ENCODE measurements at places on chromosomes 12 and 14.

GRCh38 chr14:67622675-67623074, 3.0 kb downstream of the ARG2 start:
- DNase-seq, result peak; percentile 41

DNA sequence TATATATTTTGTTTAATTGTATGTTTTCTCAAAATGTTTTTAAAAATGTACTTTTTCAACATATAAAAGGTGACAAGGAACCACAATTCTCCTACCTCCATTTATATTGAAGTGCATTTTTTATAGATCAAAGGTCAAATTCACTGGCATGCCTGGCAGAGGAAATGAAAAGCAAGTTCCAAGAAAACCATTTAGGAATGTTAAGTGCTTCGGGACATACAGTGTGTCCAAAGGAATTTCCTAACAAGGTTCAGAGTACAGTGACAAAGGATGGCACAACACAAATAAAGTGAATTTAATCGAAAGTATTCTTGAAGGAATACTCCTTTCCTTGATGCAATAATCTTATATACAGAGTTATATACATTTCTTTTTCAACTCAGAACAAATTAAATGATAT, 242.3 kb downstream of the CCER1 start:
- no peak for DNase-seq

DNA sequence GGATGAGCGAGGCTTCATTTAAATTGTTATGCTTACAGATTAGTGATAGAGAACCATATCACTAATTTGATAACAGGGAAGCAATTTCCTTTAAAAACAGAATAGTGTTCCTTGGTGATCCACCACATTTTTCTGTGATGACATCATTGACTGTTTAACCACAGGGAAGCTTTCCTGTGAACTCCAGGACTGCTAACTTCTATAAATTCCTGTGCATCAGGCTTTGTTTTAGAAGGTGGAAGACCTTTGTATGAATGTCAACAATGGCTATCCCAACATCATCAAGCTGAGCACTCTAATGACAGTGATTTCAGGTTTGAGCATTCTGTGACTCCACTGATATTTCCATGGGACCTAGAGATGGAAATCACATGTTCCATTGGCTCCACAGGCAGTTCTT, 177.1 kb downstream of the RMST start:
- DNase-seq, result no peak

DNA sequence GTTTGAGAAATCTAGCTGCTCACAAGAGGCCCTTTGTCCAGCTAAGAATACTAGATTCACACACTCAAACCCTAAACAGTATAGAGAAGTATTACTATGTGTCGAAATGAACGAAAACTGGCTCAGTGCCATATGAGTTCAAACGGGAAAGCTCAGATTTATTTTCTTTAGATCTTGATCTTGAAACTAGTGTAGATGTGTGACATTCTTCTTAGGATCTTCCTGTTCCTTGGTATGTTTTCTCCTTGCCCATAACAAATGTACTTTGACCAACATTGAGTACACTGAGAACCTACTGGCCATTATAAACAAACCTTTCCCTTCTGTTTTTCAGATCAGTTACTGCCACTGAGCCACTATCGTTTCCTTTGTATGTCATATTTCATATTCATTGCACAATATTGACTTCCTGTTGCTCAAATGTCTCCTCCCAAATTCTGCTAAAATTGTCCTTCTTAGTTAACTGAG, 21.3 kb downstream of the MYBPC1 start:
- peak; percentile 54 for DNase-seq

- no peak for DNase-seq
These were observed 360.4 kb downstream of the PCNX1 start for GRCh38 chr14:71267691-71268090.

GRCh38 chr14:104506461-104507253, 72.9 kb upstream of the C14orf180 start:
- no peak for DNase-seq

DNA sequence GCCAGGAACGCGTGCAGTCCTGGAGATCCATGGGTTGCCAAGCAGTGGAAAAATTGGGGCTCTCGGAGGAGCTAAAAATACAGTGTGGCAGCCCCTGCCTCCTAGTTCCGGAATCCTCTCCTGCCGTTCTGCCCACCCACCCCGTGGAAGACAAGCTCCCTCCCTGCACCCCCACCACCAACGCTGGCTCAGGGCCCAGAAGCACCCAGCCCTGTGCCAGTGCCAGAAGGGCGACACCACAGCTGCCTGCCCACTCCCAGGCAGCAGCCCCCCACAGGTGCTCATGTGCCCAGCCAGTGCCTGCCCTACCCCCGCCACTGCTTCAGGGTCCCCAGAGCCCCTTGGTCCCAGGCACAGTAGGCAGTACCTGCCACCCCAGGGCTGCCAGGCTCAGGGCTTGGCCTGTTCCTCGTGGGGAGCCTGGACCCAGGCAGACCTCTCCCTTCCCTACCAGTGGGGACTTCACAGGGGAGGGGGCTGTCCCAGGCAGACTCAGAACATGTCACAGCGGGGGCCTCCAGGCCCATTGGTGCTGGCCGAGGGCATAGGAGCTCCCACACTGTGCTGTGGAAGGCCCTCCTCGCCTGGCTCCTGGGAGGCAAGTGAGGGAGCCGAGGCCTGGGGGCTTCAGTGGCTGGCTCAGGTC, 7.4 kb downstream of the INF2 start:
- peak; percentile 69 for DNase-seq

GRCh38 chr12:4807116-4807783, 87.0 kb downstream of the GALNT8 start:
- DNase-seq, result no peak

- DNase-seq, result no peak
These were observed 149.1 kb downstream of the KICS2 start for GRCh38 chr12:64072916-64073575.

GRCh38 chr12:3223601-3224529, 146.7 kb downstream of the TSPAN9 start:
- no peak for DNase-seq

GRCh38 chr14:52703225-52703624, 3.8 kb upstream of the PSMC6 start:
- no peak for DNase-seq

DNA sequence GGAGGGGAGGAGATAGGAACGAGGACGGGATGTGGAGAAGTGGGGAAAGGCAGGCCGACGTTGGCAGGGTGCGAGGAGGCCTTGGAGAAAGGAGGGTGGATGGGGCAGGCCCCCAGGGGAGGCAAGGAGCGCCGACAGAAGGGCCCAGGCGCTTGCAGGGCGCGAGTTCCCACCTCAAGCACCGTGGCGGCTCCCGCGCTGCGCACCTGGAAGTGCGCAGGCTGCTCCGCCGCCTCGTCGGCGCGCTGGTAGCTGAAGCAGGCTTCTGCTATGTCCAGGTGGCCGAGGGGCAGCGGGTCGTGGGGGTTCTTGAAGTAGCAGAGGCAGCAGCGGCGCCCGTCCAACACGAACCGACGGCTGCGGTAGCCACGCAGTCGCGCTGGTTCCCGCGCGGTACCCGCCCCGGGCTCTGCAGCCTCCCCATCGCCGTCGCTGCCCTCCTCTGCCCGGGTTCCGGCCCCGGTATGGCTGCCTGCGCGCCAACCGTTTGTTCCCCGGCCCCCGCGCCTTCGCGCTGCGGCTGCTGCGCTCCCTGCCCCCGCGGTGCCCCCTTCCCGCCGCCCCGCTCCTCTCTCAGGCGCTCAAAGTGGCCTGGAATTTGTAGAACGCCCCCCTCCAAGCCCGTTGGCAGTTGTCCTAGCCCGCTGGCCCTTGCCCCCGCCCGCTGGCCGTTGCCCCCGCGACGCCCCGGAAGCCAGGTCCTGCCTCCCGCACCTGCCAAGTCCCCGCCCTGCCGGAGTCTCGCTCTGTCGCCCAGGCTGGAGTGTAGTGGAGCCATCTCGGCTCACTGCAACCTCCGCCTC, 1.1 kb upstream of the ACTR6 start:
- DNase-seq, result peak; percentile 84

DNA sequence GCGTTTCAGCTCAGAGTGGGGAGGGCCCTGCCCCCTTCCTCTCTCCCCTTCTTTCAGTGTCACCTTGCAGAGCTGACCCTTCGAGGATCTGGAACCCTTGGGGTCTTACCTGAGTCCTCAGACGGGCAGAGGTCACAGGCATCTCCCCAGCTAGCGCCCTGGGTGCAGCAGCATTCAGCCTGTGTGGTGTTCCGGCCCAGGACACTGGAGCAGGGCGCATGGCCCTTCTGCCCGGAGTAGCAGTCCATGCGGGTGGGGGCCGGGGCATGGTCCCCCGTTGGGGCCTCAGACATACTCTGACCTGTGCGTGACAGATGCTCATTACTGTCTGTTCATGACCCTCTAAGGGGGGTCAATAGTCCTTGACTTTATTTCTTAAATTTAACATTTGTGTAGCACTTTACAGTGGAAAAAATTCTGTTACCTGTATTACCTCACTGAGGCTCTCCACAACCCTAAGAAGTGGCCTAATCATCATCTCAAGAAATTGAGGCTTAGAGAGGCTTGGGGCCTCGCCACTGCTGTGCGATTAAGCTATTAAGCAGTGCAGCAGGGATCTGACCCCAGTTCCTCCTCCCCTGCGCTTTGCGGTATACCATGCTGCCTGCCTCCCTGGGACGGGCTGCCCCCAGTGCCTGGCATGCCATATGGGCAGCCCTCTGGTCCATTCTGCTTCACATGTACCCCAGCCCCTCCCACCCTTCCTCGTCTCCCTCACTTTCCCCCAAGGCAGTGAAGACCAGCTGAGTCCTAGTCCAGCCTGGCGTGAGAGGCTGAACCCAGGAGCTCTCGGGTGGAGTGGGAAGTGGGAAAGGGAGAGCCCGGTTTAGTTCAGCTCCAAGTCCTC, 11.5 kb downstream of the ISCA2 start:
- DNase-seq, result no peak

DNA sequence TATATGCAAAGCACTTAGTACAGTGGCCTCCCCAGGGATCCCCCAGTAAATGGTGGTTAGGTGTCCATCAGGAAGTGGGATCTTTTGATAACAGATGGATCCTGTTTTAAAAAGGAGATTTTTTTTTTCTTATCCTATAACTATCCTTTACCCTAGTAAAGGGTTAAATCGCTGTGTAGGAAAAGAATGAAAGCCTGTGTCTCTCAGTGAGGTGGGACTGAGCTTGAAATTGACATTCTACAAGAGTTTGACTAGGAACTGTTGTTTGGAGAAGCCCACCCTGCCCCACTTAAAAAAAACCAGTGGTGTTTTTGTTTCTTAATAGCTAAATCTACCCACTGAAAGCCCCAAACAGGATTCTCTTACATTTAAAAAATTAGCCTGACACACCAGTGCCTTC, 112.2 kb upstream of the EGLN3 start:
- no peak for DNase-seq

GRCh38 chr12:42442888-42443287, 116.9 kb downstream of the PPHLN1 start:
- DNase-seq, result no peak

GRCh38 chr14:70113211-70113610, 75.5 kb downstream of the SLC8A3 start:
- no peak for DNase-seq

DNA sequence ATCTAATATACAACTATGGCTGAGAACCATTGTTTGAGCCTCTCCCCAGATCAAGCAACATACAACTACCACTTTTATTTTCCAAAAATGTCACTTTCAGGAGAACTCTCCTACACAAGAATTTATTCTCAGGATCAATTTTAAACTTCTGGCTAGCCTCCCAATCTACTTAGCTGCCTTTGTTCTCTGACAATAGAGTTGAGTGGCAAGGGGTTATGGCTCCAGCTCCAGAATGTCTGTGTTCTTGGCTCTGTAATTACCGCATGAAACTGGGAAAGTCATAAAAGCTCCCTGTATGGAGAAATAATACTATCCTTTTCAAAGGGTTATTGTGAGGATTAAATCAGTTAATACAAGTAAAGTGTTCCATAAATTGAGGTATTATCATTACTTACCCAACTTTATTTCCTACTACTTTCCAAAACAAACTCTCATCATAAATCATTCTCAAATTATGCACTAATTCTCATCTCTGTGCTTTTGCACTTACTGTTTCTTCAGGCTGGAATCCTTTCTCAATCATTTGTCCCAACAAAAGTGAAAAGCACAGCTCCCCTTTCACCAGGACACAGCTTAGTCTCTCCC, 121.9 kb downstream of the GARIN6 start:
- DNase-seq, result no peak

DNA sequence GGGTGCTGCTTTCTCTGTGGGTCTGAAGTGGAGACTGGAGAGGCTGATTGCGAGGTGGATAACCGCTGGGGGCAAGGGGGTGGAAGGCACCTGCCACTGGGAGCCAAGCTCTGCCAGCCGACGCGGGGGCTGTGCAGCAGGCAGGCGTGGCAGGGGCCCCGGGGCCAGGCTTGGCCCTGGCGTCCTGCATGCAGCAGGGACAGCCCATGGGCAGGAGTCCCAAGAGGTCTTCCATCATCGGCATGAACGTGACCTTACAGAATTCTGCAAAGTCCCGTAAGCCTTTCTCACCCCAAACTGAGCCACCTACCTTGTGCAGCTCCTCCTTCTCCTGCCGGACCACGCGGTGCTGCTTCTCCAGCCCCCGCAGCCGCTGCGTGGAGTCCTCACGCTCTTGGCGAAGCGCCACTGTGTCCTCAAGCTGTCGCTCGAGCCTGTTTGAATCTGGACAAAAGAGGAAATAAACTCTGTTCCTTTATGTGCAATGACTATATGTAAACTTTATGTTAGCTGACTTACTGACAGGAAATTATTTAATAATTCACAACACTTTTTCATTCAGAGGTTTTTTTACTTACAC, 51.3 kb downstream of the AMN start:
- DNase-seq, result peak; percentile 13

DNA sequence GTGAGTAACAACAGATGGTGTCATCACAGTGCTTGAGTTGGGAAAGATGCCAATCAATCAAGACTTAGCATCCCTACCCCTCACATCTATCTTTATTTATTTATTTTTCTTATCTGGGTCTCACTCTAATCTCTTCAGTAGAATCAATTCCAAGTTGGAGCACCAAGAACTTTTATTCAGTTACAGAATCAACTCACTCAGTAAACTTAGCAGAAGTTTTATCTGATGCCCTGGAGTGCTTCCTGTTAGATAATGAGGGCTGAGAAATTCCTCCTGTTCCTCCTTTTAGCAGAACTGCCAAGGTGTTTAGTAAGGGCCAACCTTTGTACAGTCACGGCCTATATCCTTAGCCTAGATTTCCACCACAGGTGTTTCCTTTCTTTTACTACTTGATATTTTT, 11.3 kb upstream of the SLC5A8 start:
- no peak for DNase-seq
